Myocyte (in vitro differentiated cells): ENCODE measurements at places on chromosomes 12 and 14. TPM values are rescaled to one million over a fixed set of nuclear protein-coding genes. Genes with fewer than 3 reads are reported as not detected.

- DNase-seq, result peak; percentile 10
These were observed 27.3 kb downstream of the TTC5 start for GRCh38 chr14:20278414-20278813.

DNA sequence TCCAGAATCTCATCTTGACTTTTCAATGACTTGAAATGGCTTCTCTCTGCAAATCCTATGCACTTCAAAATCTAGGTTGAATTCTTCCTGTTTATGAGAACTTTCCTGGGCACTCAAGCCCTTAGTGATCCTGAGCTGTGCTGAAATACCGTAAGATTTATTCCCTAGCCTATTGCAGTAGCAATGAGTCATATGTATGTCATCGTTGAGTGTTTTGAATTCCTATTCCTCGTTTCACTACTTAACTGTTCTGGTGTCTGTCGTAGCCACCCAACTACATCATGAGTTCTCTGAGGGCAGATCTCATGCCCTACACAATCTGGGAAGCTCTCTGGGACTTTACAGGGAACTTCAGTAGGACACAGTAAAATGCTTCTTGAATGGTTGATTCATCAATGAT is 190.8 kb upstream of the TMEM132C start:
- DNase-seq, result peak; percentile 53

DNA sequence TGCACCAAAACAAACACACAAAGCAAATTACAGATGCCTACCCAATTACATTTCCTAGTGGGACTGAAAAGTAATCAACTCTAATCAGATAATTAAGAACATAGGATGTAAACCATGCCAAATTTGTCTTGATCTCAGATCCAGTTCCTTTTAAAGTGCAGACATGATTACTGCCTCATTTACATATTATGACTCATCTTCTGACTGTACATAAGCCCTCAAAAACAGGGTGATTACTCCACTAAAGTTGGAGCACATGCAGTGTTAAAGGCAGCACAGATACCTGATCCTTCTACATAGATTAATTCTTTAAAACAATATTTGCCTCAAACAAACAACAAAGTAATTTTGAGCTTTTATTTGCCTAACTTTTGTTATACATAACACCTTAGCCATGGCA is 337.2 kb downstream of the RPS29 start:
- DNase-seq, result no peak

The OR10G3 gene
- total RNA-seq, result not detected in 2 replicates

The RXYLT1 gene
- 27.7 and 34.3 TPM in 2 replicates for total RNA-seq

- DNase-seq, result no peak
These were observed 103.1 kb downstream of the HELB start for GRCh38 chr12:66405395-66405794.

DNA sequence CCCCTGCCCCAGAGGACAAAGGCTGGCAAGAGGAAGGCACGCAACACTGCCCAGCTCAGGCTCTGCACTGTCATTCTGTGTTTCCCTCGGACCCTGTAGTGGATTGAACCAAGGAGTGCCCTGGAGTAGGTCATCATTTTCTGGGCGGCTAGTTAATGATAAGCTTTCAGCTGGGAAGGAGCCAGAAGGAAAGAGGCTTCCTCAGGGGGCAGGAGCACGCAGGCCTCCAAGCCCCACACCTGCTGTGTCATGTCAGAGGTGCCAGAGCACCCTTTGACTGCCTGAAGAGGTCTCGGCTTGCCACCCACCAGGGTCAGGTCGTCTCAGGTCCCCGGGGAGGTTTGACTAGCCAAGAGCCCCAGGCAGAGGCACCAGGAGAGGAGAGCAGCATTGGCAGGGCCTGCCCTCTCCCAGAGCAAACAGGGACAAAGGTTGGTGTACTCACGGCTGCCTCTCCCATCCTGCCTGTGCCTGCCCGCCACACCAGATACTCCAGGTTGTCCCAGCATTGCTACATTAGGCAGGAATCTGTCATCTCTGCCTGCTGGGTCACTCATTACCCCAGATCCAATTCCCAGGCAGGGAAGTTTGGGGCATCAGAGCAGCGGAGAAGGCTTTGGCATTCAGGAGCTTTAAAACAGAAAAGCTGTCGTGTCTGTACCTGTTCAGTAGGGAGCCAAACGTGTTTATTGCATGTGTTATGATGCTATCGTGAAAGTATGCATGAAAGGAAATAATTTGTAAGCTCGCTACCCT is 33.5 kb upstream of the ATP2A2 start:
- DNase-seq, result peak; percentile 73

DNA sequence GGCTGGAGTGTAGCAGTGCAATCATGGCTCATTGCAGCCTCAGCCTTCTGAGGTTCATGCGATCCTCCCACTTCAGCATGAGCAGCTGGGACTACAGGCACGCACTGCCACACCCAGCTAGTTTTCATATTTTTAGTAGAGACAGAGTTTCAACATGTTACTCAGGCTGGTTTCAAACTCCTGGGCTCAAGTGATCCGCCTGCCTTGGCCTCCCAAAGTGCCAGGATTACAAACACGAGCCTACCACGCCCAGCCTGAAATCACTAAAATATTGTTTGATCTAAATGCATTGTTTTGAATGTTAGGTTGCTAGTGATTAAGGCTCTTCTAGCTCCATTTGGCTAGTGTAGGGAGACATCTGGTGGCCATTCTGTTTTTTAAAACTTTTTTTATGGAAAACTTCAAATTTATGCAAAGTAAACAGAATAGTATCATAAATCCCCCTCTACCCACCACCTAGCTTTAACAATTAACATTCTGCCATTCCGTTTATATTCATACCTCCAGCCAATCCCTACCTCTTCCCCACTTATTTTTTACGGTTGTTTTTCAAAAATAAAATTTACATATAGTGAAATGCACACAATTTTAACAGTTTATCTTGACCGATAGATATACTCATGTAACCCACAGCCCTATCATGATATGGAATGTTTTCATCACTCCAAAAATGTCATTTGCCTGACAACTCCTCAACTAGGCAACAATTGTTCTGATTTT is 37.8 kb downstream of the MYO1H start:
- peak; percentile 83 for DNase-seq

DNA sequence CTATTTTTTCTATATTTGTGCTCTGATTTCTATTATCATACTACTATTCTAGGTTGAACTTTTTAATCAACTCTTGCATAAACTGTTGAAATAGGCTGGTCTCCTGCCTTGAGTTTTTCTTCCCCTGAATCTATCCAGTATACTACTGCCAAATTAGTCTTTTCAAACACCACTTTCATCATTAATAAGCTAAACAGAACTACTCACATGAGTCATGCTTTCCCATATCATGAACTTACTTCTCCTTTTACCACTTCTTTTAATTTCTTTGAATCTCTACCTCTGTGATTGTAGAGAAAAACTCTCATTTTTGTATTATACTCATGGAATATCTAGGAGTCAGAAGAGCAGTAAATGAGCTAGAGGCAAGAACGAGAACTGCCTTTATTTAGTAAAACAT is 340.3 kb upstream of the PDE3A start:
- DNase-seq, result no peak

DNA sequence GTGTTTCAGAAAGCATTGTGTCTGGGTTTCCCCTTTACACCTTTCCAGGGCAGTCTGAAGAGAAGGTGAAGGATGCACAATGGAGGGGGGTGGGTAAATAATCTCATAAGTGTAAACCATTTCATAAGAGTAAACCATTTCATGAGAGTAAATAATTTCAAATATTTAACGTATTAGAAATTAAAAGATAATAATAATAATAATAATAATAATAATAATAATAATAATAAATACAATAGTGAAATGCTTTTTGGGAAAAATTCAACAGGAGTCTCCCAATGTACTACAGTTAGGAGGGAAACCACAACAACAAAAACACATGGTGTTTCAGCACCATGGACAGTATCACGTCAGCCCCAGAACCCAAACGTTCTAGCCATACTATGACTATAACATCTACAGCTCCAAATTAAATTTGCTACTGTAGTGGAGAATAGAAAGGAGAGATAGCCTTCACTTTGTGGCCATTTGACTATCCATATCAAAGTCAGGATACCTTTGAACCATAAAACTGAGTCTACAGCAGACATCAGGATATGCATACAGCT is 691.8 kb downstream of the BCL11B start:
- DNase-seq, result no peak

The MIP gene
- total RNA-seq, result 0.24 TPM in 1 of 2 replicates, not detected in the other

The LRR1 gene
- total RNA-seq, result 6.6 and 9.1 TPM in 2 replicates

The RD3L gene
- not detected in 2 replicates for total RNA-seq

The KIAA0586 gene
- 18.9 and 32.9 TPM in 2 replicates for total RNA-seq

GRCh38 chr12:92139634-92140150 is 6.0 kb downstream of the BTG1 start:
- DNase-seq, result peak; percentile 43

DNA sequence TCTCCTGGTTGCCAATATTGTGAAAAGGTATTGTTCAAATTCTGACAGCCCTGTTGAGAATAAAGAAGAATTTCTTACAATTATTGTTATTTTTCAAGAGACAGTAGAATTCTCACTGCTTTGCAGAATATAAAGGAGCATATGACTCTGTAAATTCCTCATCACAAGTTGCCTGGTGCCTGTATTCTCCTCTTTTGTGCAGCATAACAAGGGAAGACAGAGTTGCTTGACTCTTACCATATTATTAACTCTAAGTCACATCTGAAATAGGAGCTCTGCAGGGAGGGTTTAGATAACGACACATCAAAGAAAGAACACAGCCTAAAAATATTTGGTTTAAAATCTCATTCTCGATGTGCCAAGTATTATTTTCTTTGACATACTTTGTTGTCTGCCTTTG is 31.1 kb downstream of the MYF5 start:
- no peak for DNase-seq

- no peak for DNase-seq
These were observed 38.2 kb upstream of the ZNF641 start for GRCh38 chr12:48388938-48389337.

GRCh38 chr14:75371297-75371696 is 56.5 kb upstream of the JDP2 start:
- DNase-seq, result no peak
